ENCODE measurements at places on chromosomes 16 and 17.

- DNase-seq = no peak
Measured at GRCh38 chr17:36920032-36921005, 17.0 kb upstream of the LHX1 start.

DNA sequence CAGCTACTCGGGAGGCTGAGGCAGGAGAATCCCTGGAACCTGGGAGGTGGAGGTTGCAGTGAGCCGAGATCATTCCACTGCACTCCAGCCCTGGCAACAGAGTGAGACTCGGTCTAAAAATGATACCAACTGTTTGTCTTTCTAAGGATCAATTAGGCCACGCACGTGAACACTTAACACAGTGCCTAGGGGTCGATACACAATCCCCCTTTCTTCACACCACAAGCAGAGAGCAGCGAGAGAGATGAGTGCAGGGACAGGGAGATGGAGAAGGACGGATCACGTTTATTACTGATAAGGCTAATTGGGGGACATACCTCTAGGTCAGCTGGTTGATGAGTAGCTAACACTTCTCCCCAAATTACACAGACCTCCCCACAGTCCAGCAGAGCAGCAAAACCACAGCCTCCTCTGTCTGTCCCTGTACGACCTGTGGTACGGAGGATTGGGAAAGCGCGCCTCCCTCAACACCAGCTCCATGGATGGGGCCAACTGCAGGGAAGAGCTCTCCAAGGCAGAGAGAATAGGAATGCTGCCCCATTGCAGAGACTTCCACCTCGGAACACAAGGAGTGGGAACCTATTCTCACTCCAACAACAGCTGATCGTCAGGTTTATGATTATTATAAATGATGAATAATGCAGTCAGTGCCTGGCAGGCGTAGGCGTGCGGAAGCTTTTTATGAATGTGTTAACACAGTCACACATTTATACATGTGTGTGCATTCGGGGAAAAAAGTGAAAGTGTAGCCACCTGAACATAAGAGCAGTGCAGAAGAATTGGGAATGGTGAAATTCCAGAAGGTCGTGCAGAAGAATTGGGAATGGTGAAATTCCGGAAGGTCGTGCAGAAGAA lies 155.1 kb downstream of the C16orf95 start:
- DNase-seq = no peak

- peak; percentile 40 for DNase-seq
Measured at GRCh38 chr17:44353672-44354331, 8.7 kb downstream of the GRN start.

GRCh38 chr16:16096121-16096857 lies 127.0 kb downstream of the ABCC6 start:
- no peak for DNase-seq

GRCh38 chr17:31052187-31052889 lies 42.4 kb upstream of the NF1 start:
- no peak for DNase-seq

GRCh38 chr17:38328620-38329019 lies 15.1 kb downstream of the GPR179 start:
- no peak for DNase-seq

DNA sequence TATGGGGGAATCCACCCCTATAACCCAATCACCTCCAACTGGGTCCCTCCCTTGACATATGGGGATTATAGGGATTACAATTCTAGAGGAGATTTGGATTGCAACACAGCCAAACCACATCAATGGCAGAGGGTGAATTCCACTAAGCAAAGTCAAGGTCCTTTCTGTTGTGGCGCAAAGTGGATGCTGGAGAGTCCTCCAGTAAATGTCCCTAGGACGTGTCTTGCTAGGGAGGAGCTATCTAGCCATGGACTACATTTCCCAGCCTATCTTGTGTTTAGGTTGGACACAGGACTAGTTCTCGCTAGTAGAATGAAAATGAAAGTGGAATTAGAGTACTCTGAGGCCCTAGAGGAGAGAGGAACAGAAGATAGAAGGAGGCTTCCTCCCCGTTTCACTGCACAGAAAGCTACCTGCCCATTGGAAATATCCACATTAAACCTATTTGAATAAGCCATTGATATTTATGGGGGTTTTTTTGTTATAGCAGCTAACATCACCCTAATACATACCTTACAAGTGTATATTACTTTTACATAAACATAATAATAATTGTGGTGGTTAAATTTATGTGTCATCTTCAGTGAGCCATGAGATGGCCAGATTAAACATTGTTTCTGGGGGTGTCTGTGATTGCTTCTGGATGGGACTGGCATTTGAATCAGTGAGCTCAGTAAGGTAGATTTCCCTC lies 56.7 kb upstream of the ERCC4 start:
- DNase-seq = no peak

- no peak for DNase-seq
Measured at GRCh38 chr17:55405600-55405999, 16.0 kb downstream of the MMD start.

- no peak for DNase-seq
Measured at GRCh38 chr16:13178318-13178717, 276.9 kb downstream of the SHISA9 start.
